ENCODE measurements at places on chromosomes 16 and 17.

DNA sequence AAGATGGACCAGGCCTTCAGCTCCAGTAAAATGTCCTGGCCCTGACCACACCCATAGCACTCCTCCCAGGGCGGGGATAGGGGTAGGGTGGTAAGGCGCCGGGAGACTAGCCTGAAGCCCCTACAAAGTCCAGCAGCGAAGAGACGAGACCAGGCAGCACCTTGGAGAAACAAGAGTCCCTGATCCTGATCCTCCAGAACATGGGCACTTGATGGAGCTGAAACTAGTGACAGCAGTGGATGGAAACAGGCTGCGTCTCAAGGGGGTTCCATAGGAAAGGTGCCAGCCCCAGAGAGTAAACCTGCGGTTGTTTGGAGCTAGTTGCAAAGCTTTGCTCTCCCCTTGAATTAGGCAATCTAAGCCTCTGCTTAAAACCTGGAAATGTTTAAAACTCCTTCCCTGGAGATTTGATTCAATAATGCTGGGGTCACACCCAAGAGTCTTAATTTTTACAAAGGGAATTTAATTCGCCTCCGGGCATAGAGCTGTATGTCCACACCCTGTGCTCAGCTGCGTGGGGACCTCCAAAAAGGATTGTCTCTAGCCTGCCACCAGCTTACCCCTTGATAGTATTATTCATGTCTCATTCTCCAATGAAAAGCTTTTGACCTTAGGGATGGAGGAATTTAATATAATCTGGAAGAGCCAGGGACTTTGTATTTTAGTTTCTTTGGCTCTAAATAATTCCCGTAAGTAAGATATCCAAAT lies 258.6 kb downstream of the PMP22 start:
- no peaks in the 10 kb centered on the region for H3K4me1 ChIP-seq
- no peaks in the 10 kb centered on the region for H3K27me3 ChIP-seq
- no peak for DNase-seq
- H3K27ac ChIP-seq = no peak overlapping the region
- no peak overlapping the region for H3K4me3 ChIP-seq
- no peaks in the 10 kb centered on the region for H3K36me3 ChIP-seq

GRCh38 chr17:32536736-32537643 lies 50.2 kb downstream of the CDK5R1 start:
- H3K4me3 ChIP-seq = no peak overlapping the region
- peaks cover 13% of the 10 kb centered on the region for H3K4me1 ChIP-seq
- H3K27me3 ChIP-seq = no peaks in the 10 kb centered on the region
- no peak for DNase-seq
- no peaks in the 10 kb centered on the region for H3K36me3 ChIP-seq

DNA sequence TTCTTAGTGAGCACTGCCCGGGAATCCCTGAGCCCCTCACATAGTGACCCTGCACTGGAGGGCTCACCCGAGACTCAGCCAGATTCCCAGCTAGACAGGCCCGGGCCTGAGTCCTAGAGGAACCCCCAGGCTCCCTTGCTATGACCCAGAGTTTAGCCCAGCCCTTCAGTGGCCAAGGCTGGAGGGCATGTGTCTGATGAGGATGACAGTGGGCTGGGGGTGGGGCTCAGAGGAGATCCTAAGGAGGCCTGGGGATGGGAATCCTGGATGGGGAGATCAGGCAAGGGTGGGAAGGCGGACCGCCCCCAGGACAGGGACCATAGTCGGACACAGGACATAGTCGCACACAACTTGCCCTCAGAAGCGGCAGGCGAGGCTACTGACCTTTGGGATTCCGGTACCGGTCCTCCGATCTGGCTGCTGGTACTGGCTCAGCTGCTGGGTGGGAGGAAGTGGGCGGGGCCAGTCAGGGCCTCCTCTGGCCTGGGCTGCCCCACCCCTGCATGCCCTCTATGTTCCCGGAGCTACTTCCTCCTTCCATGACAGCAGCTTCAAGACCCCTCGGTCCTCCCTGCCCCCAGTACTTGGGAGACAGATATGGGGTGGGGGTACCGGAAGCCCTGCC lies 1.1 kb downstream of the CD79B start:
- peak overlapping the region; percentile 82 for H3K27ac ChIP-seq
- DNase-seq = peak; percentile 77
- peak overlapping the region; percentile 55 for H3K4me3 ChIP-seq
- peaks cover 28% of the 10 kb centered on the region for H3K4me1 ChIP-seq
- H3K36me3 ChIP-seq = no peaks in the 10 kb centered on the region

- H3K27ac ChIP-seq = no peak overlapping the region
- no peak overlapping the region for H3K4me3 ChIP-seq
- H3K4me1 ChIP-seq = no peaks in the 10 kb centered on the region
These were observed 4.9 kb downstream of the ASGR2 start for GRCh38 chr17:7109461-7110322.

DNA sequence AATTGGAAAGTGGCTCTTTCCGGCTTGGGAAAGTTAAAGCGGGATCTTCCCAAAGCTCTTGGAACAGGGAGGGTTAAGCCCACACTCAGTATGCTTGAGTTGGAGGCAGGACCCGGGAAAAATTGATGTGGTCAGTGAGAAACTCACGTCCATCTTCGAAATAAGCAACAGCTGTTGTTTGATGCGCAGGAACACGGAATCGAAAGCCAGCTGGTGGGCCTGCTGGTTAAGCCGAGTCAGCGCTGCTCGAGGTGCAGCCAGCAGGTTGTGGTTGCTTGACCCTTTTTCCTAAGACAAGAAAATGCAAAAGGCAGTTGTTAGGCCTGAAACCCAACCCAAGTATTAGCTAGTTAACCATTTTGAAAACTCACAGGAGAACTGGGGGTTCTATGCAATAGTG lies 49.4 kb downstream of the COG7 start:
- DNase-seq = no peak
- H3K4me1 ChIP-seq = peaks cover 13% of the 10 kb centered on the region
- no peak overlapping the region for H3K27ac ChIP-seq
- H3K27me3 ChIP-seq = no peaks in the 10 kb centered on the region

DNA sequence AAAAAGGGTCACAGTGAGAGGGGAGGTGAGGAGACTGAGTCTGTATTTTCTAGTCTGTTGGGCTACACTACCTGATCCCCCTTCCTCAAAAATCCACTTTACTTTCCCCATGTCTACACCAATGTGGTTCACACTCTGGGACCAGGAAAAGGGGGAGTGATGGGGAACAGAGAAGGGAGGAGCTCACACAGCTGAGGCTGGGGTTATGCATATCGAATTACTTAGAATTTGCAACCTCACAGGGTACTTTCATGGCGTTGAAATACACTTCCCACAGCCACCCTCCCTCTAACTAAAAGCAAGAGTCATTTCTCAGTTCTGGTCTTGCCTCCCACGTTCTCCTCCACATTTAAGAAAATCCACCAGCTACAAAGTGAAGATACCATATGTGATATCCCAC lies 14.1 kb downstream of the MAPT start:
- no peak overlapping the region for H3K4me3 ChIP-seq
- H3K27me3 ChIP-seq = no peaks in the 10 kb centered on the region
- DNase-seq = no peak
- peaks cover 21% of the 10 kb centered on the region for H3K4me1 ChIP-seq

GRCh38 chr17:50151937-50152547 lies 1.6 kb upstream of the PPP1R9B start:
- no peaks in the 10 kb centered on the region for H3K27me3 ChIP-seq
- peak; percentile 87 for DNase-seq
- H3K4me1 ChIP-seq = peaks cover 87% of the 10 kb centered on the region
- no peaks in the 10 kb centered on the region for H3K36me3 ChIP-seq

DNA sequence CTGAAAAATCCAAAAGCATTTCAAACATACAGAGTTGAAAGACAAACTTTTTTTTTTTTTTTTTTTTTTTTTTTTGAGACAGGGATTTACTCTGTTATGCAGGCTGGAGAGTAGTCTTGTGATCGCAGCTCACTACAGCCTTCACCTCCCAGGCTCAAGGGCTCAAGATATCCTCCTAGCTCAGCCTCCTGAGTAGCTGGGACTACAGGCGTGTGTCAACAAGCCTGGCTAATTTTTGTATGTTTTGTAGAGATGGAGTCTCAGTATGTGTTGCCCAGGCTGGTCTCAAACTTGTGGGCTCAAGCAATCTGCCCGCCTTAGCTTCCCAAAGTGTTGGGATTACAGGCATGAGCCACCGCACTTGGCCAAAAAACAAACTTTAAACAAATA lies 64.2 kb upstream of the KIFC3 start:
- no peaks in the 10 kb centered on the region for H3K36me3 ChIP-seq
- no peak overlapping the region for H3K4me3 ChIP-seq
- no peaks in the 10 kb centered on the region for H3K27me3 ChIP-seq
- DNase-seq = no peak
- H3K4me1 ChIP-seq = peaks cover 12% of the 10 kb centered on the region

- H3K36me3 ChIP-seq = no peaks in the 10 kb centered on the region
- H3K27me3 ChIP-seq = no peaks in the 10 kb centered on the region
- H3K27ac ChIP-seq = no peak overlapping the region
- H3K4me1 ChIP-seq = no peaks in the 10 kb centered on the region
- DNase-seq = no peak
These were observed 274.4 kb upstream of the TOM1L1 start for GRCh38 chr17:54626146-54626703.

GRCh38 chr16:88726981-88727380 lies 20.7 kb downstream of the CTU2 start:
- peaks cover 57% of the 10 kb centered on the region for H3K36me3 ChIP-seq
- no peak overlapping the region for H3K27ac ChIP-seq
- peaks cover 5% of the 10 kb centered on the region for H3K4me1 ChIP-seq
- no peaks in the 10 kb centered on the region for H3K27me3 ChIP-seq

- peaks cover 98% of the 10 kb centered on the region for H3K4me1 ChIP-seq
- peak overlapping the region; percentile 58 for H3K27ac ChIP-seq
- no peak for DNase-seq
- H3K36me3 ChIP-seq = no peaks in the 10 kb centered on the region
- no peaks in the 10 kb centered on the region for H3K27me3 ChIP-seq
- no peak overlapping the region for H3K4me3 ChIP-seq
These were observed 31.7 kb downstream of the TOM1L2 start for GRCh38 chr17:17940441-17940911.

DNA sequence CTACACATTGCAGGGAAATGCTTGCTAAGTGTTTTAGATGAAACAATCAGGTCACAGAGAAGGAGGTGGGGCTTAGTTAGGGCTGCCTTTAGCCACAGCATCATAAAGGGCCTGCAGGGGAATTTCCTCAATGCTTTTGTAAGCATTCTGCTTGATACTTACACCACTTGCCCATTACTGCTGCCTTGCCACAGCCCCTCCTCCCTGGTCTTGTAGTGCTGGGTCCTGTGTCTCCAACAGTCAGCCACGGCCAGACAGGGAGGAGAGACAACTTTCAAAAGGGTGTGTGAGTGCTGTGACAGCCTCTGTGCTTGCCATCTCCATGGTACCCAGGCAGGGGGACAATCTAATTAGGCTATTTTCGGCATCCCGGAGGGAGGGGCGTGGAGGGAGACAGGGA lies 111.2 kb downstream of the SHISA9 start:
- H3K27me3 ChIP-seq = peaks cover 42% of the 10 kb centered on the region
- H3K36me3 ChIP-seq = no peaks in the 10 kb centered on the region
- no peak overlapping the region for H3K4me3 ChIP-seq

DNA sequence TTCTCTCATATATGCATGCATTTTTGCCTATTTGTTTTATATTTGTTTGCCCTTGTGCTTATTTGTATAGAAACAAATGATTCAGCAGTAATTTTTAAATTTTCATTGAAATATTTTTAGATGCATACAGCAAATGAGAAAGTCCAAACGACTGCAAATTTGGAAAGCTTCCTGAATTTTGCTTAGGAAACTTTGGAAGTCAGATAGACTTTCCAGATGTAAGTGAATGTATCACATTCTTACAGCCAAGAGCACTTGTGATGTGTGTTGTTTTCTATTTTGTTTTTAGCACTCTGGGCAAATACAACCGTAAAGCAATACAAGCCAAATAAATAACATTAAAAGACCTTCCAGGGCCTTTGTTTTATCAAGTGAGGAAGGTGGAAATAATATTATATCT lies 680.8 kb upstream of the CDH8 start:
- no peak overlapping the region for H3K27ac ChIP-seq
- H3K27me3 ChIP-seq = no peaks in the 10 kb centered on the region
- H3K4me3 ChIP-seq = no peak overlapping the region
- H3K4me1 ChIP-seq = no peaks in the 10 kb centered on the region
- no peak for DNase-seq
- no peaks in the 10 kb centered on the region for H3K36me3 ChIP-seq

- no peaks in the 10 kb centered on the region for H3K36me3 ChIP-seq
- peaks cover 51% of the 10 kb centered on the region for H3K27me3 ChIP-seq
- H3K4me3 ChIP-seq = no peak overlapping the region
- peaks cover 6% of the 10 kb centered on the region for H3K4me1 ChIP-seq
- no peak for DNase-seq
These were observed 3.0 kb upstream of the ADAMTS18 start for GRCh38 chr16:77437859-77438258.
